ENCODE measurements at places on chromosomes 4 and X.

DNA sequence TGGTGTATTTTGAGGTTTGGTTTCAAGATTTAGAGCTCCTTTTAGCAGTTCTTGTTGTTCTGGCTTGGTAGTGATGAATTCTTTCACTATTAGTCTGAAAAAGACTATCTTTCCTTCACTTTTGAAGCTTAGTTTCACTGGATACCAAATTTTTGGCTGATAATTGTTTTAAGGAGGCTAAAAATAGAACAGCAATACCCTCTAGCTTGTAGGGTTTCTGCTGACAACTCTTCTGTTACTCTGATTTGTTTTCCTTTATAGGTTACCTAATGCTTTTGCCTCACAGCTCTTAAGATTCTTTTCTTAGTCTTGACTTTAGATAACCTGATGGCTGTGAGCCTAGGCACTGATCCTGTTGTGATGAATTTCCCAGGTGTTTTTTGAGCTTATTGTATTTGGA lies 33.6 kb upstream of the HEPH start:
- no peak for DNase-seq

DNA sequence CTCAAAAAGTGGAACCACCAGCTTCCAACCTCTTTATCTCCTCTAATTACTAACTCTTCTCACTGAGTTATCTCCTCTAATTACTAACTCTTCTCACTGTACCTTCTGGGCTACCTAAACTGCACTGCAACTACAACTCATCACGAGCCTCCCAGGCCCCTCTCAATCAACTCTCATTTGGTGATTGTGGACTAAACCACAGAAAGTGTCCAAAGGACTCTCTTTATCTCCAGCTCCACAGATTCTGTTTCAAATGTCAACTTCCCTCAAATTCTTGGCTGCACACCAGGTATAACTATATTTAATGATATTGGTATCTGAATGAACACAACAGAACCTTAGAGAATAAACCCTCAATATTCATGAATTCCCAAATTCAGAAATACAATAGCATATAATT lies 182.9 kb downstream of the MAML3 start:
- no peak for DNase-seq

GRCh38 chr4:15202481-15202880 lies 200.2 kb downstream of the CPEB2 start:
- DNase-seq, result no peak

- DNase-seq, result no peak
Measured at GRCh38 chrX:32489125-32489524, 722.2 kb downstream of the DMD start.

GRCh38 chr4:149708513-149709130 lies 107.0 kb downstream of the IQCM start:
- no peak for DNase-seq

DNA sequence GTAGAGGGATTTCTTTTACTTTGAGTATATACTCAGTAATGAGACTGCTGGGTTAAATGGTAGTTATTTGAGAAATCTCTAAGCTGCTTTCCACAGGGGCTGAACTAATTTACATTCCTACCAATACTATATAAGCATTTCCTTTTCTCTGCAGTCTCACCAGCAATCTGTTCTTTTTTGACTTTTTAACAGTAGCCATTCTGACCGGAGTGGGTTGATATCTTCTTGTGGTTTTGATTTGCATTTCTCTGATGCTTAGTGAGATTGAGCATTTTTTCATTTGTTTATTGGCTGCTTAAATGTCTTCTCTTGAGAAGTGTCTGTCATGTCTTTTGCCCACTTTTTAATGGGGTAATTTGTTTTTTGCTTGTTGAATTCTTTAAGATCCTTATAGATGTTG lies 43.3 kb downstream of the SPCS3 start:
- DNase-seq, result no peak

- no peak for DNase-seq
Measured at GRCh38 chrX:5829060-5829459, 399.6 kb downstream of the NLGN4X start.

DNA sequence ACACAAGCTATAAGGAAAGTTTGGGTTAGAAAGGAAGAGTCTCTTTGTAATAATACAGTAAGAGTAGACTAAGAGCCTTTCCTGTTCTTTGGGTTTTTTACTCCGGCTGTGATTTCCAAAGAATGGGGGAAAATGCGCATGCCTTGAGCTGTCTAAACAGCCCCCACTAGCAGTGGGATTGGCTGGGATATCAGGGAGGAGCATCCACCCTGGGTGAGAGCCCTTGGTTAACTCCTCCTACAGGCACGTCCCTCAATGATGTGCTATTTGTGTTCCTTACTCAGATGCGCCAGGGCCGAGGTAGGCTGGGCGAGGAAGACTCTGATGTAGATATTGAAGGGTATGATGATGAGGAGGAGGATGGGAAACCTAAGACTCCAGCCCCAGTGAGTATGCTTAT lies 74.0 kb upstream of the OGT start:
- no peak for DNase-seq

DNA sequence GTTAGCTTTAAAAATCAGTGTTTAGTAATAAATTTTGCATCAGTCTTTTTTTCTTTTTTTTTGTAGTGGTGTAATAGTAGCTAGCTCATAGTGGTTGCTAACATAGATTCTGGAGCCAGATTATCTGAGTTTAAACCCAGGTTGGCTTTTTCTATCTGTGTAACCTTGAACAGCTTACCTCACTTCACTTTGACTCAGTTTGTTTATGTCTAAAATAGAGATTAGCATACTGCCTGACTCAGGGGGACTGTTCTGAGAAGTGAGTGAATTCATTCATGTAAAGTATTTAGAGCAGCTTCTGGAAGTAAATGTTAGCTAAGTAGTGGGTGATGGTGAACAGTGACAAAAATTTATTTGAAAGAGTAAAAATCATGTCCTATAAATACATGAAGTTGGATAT lies 32.9 kb downstream of the CPEB2 start:
- no peak for DNase-seq

- no peak for DNase-seq
Measured at GRCh38 chr4:82640540-82640939, 78.8 kb upstream of the TMEM150C start.

GRCh38 chrX:50609796-50610195 lies 139.2 kb upstream of the DGKK start:
- no peak for DNase-seq

DNA sequence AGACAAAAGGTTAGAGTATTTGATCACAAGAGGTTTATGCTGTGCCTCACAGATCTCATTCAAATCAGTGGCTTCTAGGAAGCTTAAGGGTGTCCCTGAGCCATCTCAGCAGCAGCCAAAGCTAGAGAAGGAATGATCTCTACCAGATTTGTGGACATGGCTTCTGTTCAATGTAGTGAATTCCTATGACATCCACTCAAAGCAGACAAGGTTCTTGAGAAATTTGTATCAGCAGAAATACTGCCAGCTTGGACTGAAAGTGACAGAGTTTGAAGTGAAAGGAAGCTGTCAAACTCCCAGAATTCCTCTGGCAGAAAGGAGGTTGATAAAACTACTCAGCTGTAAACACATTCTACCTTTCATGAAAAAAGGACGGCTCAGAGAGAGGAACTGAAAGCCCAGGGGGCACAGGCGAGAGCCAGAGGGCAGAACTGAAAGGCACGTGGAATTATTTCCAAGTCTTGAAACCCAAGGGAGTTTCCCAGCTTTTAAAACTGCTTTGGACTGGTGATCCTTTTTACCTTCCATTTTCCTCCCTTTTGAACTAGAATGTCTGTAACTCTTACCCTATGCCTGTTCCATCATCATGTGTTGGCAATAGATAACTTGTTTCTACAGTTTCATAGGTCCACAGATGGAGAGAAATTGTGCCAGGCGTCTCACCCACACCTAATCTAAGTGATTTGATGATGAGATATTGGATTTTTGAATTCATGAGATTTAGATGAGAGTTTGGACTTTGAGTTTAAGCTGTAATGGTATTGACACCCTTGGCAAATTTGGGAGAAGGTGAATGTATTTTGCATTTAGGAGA lies 14.5 kb upstream of the MED14 start:
- no peak for DNase-seq

GRCh38 chr4:165464813-165465381 lies 86.1 kb downstream of the CPE start:
- peak; percentile 70 for DNase-seq

DNA sequence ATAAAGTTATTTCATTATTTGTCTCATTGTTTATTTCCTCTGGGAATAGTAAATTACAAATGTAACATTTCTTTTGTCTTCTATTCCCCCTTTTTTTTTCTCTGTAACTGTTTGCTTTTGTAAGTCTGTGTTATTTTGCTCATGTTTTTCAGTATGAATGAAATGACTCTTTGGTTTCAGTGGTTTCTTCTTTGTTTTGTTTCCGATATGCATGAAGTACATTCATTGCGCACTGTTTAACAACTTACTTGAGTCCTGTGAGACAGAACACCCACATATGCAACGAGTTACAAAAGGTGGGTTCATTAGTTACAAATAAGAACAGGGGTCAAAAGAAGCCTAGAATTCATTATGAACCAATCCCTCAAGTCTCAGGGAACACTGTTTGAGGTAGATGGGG lies 175.0 kb upstream of the UGT8 start:
- DNase-seq, result no peak

DNA sequence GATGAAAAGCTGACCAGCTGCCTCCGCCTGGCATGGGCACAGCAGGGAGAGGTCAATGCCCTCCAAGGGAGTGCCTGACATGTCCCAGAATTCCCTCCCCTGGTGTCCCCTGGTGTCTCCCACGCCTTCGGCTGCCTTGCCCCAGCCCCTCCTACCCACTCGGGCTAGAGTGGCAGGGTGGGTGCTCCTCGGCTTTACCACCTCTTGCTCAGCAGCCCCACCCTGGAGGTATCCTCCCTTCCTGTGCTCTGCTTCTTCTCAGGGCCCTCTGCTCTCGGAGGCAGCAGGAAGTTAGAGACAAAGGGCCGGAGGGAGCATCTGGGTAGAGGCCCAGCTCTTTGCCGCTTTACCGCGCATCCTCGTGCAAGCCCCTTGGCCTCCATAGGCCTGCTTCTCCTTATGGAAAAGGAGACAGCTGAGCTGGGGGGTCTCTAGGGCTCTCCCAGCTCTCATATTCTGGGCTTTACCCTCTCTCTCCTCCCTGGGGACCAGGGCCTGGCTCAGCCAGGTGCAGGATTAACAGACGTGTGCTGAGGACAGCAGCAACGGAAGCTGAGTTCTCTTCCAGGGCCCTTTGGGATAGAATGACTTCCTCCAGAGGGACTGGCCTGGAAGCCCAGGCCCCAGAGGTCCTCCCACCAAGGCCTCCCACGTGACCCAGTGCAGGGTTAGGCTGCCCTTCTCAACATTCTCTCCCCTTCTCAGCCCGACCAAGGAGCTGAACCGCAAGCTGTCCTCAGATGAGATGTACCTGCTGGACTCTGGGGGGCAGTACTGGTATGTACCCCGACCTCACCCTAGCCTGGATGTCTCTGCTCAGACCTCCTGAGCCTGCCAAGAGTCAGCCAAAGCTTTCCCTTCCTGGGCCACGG lies 17.2 kb downstream of the XPNPEP2 start:
- peak; percentile 6 for DNase-seq

DNA sequence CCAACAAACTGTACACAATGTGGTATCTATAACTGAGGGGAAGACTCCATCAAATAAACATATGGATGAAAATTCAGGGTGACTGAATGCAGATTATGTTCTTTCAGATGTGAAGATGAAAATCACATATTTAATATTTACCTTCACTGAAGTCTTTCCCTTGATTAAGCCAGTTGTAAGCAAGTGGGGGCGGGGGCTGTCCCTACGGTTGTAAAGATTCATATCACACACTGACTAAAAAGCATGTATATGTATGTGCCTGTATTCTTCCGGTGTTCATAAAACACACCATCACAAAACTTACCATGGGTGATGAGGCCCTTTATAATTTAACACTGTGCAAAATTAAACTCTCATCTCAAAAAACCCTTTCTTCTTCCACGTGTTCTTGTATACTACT lies 1.3 kb downstream of the TAB3 start:
- DNase-seq, result no peak

DNA sequence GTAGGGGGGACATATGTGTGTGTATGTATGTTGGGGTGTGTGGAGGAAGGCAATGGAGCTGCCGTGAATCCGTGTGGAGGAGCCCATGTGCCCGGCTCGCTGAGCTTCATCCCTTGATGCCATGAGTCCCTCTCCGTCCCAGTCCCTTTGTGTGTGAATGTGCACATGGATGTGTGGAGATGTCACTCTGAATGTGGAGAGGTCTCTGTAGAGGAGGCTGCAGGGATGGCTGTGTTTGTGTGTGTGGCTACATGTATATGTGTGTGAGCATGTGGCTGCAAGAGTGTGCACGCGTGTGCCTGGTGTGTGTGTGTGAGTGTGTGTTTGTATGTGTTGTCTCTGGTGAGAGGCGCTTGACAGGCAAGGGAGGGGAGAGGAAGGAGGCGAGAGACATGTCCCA lies 1.3 kb downstream of the DLG3 start:
- DNase-seq, result no peak

- DNase-seq, result no peak
Measured at GRCh38 chr4:6693231-6694176, at the start of gene S100P. Gene S100P, plus strand, starts transcription at chr4:6693878. Its CDS starts 55 bp downstream, at chr4:6693933.

DNA sequence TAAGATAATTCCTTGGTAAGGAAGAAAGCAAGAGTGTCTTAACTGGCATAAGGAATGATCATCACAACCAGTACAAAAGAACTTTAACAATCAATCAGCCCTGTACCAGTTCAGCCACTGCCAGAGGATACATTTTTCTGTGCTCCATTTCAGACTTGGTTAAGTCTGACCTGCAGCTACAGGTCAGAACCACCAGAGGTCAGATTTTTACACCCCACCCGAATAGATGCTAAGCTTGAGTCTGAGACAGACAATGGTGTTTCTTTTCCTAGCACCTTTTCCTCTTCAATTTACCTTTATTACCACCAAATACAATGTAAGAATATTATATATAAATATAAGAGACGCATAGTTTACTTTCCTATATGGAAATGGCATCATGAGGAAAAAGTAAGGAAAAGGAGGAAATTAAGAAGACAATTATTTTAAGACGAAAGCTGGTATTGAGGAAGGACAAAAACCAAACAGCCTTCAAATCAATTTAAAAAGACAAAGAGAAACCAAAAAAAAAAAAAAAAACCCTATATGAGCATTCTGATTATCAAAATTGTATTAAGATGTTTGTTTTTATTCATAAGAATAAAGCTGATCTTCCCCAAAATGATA lies 215.3 kb upstream of the TTC29 start:
- DNase-seq, result peak; percentile 33

GRCh38 chrX:52341493-52341892 lies 27.3 kb upstream of the XAGE2 start:
- DNase-seq, result no peak

GRCh38 chrX:101051153-101051548 lies 760 bp downstream of the TRMT2B start:
- DNase-seq, result no peak

DNA sequence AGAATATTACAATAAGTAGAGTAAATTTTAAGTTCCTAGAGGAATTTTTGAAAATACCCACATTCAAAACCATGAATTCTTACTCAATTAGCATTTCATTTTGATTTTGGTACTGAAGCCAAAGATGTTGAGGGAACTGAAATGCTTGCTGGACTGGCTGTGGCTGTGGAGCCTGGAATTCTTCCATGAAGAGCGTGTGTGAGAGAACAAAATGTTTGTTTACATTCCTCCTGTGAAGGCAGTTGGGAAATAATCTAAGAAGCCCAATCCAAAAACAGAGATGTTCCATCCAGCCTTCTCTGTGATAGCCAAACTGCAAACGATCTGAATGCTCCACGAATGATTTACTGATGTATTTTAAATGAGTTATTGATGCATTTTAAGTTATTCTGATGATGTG lies 3.8 kb upstream of the ADH1B start:
- no peak for DNase-seq

Data from NCI-H2171 treated with DMSO at 0.1 percent for 48 hours (cell line).